ENCODE measurements at places on chromosomes 13 and 19. TPM values are rescaled to one million over a fixed set of nuclear protein-coding genes. Genes with fewer than 3 reads are reported as not detected.

GRCh38 chr19:34403784-34404108 lies 453 bp upstream of the PDCD2L start:
- DNase-seq: no peak

The KIR3DL2 gene
- total RNA-seq: not detected

DNA sequence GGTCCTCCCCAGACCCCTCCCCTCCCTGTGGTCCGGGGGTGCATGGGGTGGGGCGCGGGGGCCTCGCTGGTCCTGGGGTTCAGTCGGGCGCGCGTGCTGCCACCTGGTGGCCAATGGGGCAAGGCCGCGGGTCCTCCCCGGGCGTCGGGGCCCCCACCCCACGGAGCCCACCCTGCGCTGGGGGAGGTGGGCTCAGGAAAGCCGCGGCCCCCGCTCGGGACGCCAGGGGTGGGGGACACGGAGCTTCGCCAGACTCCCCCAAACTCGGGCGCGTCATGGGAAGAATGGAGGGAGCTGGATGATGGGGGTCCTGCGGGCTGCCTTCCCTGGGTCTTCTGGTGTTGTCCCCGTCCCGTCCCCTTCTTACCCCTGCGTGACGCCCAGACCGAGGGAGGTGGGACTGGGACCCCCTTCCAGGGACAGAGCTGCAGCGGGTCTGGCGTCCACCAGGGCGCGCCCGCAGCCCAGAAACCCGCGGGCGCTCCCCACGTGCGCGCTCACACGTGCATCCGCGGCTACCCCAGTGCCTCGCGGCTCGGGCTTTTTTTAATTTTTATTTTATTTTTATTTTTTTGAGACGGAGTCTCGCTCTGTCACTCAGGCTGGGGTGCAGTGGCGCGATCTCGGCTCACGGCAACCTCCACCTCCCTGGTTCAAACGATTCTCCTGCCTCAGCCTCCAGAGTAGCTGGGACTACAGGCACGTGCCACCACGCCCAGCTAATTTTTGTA lies 19.8 kb upstream of the TCF3 start:
- no peak for DNase-seq

The NRTN gene
- 0.23 TPM for total RNA-seq

- no peak for DNase-seq
These were observed 514.2 kb upstream of the SLITRK6 start for GRCh38 chr13:86313421-86313820.

DNA sequence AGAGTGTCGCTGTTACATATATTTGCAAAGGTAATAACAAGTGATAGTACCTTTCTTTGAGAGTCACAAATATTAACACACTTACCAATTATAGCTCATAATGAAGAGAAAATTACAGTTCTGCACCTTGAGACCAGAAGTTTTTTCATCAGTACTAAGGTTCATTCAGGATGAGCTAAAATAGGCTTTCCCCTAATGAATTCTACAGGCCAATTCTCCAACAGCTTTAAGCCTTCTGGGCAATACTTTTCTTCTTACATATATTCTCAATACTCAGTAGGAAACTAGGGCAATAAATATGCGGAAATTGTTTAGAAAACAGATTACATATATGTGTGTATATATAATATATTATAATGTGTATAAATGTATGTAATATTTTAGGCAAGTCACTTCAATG lies 2672.8 kb upstream of the PCDH20 start:
- no peak for DNase-seq

GRCh38 chr13:74730556-74731331 lies 596.5 kb upstream of the KLF12 start:
- no peak for DNase-seq

The SULT2B1 gene
- total RNA-seq: 0.23 TPM

DNA sequence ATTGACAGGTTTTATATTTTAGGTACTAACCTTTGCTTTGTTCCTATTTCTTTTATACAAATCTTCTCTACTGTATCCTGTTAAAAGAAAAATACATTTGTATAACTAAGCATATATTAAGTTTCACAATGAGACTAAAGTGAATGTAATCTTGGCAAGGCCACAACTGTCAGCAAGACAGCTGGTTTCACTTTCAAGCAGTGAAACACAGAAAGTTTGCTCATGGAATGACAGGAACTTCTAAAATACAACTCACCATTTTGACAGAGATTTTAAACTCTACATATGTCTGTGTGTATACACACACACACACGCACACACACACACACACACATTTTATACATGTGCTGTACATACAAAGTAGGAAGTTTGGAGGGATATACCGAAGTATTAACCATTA lies 53.3 kb downstream of the PARP4 start:
- DNase-seq: no peak

GRCh38 chr19:4291184-4291732 lies 10.9 kb downstream of the TMIGD2 start:
- no peak for DNase-seq

DNA sequence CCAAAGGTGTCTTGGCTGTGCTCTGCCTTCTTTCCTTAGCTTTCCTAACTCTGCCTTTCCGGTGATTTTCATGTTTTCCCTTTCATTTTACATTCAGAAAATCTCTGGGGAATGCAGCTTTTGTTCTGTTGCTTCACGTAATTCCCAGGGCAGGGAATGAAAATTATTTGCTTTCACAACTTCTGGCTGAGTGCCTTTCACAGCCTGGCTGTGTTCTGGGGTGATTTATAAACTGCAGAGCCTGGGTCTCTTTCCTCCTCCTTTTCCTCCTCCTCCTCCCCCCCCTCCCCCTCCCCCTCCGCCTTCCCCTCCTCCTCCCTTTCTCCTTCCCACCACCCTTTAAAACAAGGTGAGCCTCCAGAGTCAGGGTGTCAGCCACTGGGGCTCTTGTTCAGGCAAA lies 84.3 kb downstream of the RNASEH2B start:
- no peak for DNase-seq

- DNase-seq: no peak
These were observed 1142.8 kb downstream of the PCDH9 start for GRCh38 chr13:66087269-66087710.

DNA sequence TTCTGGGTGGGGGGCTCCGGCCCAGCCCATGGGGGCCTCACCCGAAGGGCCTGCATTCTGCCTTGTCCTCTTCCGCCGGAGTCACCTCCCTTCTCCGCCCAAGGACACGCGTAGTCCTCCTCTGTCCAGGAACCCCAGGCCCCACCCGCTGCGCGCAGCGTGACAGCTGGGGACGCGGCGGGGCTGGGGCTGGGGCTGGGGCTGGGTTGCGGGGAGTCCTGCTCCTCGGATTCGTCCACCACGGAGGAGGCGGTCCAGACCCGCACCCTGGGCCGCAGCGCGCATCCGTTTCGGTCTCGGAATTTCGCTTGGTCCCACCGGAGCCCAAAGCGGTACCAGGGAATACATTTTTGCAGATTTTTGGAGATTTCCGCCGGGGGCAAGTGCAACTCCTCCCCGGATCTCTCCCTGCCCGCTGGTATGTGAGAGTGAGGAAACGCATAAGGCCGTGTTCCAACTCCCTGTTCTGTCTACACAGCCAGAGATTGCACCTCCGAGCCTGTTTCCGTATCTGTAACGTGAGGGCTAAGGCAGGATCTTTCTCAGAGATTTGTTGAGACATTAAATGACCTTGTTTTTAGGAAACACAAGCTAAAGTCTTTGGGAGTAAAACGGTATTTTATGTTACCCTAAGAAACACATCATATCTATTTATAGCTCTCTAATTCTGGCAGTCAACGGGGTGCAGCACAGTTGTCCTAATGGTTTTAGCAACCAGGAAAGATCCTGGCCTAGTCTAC lies at the start of gene COX7A1:
COX7A1 (minus strand) TSS at position 96 of the 740 bp plus-strand sequence; CDS start at position 56, 40 bp downstream.
- DNase-seq: no peak

DNA sequence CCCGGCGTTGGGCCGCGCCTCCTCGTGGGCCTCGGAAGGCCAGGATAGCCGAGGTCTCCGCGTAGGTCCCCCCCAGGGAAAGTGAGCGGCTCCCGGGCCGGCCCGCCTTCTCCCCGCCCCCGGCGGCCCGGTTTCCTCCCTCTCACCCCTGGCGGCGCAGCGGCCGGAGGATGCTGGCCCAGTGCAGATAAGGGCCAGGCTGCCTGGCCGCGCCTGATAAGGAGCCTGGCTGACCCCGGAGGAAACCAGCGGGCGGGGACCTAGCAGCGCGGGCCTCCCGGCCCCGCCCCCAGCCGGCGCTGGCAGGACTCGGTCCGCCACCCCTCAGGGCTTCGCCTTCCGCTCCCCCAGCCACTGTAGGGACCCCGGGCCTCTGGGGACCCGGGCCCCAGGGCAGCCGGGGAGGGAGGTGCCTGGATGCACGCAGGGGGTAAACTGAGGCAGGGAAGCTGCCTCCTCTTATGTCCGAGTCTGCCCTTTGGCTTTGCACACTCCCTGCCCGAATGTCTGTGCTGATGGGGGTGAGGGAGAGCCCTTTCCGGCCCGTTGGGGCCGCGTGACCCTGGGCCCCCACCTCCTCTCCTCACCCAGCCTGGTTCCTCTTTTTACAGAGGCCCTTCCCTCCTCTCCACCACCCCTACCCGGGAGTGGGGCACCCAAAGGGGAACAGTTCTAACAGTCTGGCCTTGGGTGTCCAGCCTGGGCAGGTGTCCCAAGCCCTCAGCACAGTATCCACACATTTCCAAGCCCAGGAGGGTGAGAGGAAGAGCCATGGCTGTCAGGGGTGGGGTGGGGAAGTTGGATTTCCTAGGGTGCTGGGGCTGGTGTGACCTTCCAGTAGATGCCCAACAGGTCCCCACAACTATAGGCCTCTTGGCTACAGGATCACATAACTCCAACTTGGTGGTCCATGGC lies at the start of gene LYL1:
LYL1 (minus strand) TSS at position 193 of the 915 bp plus-strand sequence. CDS start 1,687 bp downstream, outside the sequence.
- no peak for DNase-seq

The ZNF628 gene
- 3.9 TPM for total RNA-seq

The ZNF383 gene
- 4.7 TPM for total RNA-seq

The ZNF69 gene
- 4.1 TPM for total RNA-seq

DNA sequence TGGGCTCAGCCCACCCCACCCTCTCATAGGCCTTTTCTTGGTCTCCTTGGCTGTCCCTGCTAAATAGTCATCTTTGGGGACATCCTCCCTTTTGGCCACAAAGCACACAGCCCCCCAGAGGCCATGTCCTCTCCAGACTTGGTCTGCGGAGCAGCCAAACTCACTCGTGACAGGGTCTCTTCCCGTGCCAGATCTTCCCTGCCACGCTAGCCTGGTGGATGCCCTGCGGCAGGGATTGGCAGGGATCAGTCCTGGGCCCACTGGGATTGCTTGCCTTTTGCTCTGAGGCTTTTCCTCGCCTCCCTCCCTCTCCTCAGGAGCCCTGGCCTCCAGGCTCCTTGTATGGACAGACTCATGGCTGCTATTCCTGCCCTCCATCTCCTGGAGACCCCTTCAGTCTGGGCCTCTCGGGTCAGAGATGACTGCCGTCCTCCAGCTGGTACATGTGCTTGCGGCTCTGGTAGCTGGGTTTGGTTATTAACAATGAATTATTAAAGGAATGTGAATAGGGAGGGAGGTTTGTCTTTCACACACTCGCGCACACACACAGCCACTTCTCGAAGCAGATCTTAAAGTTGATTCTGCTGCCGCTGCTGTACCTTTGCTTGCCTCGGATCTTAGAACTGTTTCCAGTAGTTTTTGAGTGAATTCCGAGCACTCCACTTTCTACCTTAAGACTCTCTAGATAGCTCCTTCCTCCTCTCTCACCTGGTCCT lies 45.1 kb downstream of the NFIX start:
- DNase-seq: no peak
